NCI-H446 treated with DMSO at 0.1 percent for 48 hours (cell line): ENCODE measurements at places on chromosomes 6 and 20.
A peak's percentile ranks its signal among the peaks of the same experiment; 100 is the strongest.

DNA sequence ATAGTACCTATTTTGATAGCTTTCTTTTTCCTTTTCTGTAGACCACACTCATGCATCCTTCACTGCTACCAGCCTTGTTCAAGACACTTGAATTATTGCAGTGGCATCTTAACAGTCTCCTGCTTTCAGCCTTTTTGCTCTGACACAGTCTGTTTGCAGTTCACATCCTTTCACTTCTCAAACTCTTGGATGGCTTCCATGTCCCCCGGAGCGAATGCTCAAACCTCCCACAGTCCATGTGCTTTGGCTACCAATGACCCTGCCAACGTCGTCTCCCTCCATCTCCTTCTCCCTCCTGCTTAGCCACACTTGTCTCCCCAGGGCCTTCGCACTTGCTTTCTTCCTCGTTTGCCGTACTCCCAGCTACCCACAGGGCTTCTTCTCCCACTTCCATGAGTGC is 270.0 kb upstream of the ZFP64 start:
- DNase-seq: no peak

GRCh38 chr20:50654904-50655303 is 36.4 kb downstream of the RIPOR3 start:
- DNase-seq: no peak

DNA sequence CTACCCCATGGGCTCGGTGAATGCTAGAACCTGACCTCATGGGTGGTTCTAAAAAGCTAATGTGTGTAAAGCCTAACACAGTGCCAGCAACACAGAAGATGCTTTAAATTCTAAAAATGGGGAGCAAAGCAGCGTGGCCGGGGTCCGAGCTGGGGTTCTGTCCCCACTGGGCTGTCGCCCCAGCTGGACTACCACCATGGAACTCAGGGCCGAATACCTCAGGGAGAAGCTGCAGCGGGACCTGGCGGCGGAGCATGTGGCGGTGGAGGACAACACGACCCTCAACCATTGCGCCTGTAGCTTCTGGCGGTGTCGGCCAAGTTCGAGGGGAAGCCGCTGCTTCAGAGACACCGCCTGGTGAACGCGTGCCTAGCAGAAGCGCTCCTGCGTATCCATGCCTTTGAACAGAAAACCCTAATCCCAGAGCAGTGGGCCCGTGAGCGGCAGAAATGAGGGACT is 8.4 kb downstream of the SOX4 start:
- DNase-seq: no peak

DNA sequence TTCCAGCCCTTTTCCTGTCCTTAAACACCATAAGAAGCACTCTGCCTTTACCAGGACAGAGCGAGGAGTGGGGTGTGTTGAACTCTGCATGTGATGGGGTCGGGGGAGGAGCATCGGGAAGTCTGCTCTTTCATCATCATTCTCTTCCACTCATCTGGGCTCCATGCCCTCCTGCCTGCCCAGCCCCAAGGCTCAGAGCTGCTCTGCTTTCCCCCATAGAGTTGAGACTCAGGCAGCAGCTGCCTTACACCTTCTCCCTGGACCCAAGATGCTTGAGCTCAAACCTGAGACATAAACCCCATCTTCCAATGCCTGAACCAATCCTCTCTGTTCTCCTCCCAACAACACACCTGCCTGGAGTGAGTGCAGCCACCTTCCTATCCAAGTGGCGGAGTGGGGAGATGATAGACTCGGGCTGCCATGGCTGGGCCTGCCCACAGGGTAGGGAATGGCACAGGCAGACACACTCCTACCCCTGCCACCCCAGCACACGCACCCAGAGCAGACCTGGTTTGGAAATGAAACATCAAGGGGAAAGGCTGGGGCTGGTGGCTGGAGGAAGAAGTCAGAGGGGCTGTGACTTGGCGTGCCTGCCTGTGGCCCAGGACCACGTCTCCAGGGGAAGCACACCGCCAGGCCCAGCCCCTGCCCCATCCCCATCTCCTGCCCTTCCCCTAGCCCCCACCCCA is 28.4 kb downstream of the TFEB start:
- DNase-seq: peak; percentile 41

- DNase-seq: no peak
Observed at GRCh38 chr6:35367646-35368037, 25.3 kb downstream of the PPARD start.

DNA sequence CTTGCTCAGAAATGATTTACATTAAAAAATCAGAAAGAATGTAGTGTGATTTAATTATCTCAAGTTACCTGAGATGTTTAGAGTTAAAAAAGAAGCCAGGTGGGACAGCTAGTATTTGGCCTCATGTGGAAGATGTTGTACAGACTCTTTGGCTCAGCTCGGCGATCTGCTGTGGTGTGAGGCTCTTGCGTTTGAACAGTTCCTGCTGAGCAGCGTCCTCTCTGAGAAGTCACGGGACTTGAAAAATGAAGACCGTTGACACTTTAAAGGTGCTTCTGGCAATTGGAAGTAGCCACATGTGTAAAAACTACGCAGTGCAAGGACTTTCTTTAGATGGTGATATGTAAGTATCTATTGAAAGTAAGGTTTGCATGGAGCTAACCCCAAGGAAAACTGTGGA is 169.0 kb downstream of the BACH2 start:
- DNase-seq: no peak

DNA sequence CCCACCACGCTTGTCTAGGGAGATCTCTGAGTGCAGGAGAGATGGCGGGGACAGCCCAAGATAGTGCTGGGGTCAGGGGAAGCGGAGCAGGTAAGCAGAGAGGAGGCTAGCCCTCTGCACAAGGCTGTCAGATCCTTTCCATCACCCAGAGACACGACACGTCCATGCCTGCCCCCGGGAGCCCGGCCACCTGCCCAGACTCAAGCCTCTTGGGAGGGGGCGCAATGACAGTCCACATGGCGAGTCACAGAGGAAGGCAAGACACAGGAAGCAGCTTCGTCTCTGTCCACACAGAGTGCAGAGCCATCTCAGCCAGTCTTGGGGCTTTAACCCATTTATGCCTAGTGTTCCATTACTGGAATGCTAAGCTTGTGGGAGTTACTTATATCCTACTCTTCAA is 78.4 kb downstream of the PREX1 start:
- DNase-seq: no peak

DNA sequence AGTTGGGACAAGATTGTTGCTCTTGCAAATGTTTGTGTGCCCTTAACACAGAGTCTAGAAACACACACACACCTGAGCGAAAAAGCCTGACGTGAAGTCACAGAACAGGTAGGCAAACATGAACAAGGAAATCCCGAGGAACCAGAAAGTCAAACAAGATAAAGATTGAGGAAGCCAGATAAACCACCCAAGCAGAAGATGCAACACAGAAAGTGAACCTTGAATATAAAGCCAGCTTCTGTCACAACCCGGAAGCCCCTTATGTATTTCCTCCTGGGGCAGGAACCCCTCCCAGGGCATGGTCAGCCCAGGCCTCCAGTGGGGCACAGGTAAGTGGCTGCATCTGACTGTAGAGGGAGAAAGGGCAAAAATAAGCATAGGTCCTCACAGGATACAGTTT is 158.2 kb upstream of the SUPT3H start:
- no peak for DNase-seq

- DNase-seq: no peak
Observed at GRCh38 chr20:35434085-35435005, 3.7 kb downstream of the GDF5 start.

DNA sequence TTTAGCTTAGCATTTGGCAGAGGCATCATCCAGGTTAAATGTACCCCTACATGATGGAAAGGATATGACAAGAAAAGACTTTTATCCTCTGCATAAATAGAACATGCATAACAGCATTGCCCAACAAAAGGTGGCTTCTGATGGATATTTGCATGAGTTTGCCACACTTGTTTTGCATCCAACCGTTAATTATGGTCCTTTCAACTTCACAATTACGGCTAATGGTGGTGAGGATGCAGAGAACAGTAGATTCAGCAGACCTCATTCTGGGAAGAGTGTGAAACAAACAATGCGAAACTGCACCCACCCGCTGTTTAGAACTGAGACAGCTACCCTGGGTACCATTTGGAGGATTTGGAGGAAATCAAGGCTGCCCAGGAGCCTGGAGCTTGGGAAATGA is 690.9 kb upstream of the CHD6 start:
- DNase-seq: no peak

GRCh38 chr6:38492031-38492430 is 147.7 kb downstream of the BTBD9 start:
- DNase-seq: no peak

- no peak for DNase-seq
Observed at GRCh38 chr20:16368645-16369292, 204.5 kb downstream of the KIF16B start.

- peak; percentile 23 for DNase-seq
Observed at GRCh38 chr20:57678340-57678739, 31.5 kb downstream of the PMEPA1 start.

GRCh38 chr6:74177506-74177905 is 481.5 kb downstream of the CD109 start:
- no peak for DNase-seq

- DNase-seq: no peak
Observed at GRCh38 chr20:2162823-2163166, 61.2 kb downstream of the STK35 start.

DNA sequence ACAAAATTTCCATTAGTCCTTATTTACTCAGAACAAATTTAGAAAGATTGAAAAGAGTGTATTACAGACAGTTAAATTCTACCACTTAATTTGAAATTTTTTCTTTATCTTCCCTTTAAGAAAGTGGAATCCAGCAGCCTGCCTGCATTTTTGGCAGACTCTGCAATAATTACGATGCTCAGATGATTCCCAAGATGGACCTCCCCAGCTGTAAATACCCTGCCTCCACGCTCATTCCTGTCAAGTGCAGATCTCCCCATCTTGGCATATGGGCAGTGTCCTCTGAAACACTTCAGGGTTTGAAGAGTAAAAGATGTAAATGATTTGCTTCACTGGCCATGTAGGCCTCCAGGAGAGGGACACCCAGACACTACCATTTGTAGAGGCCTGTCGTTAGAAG is 471.2 kb downstream of the PRKN start:
- no peak for DNase-seq

DNA sequence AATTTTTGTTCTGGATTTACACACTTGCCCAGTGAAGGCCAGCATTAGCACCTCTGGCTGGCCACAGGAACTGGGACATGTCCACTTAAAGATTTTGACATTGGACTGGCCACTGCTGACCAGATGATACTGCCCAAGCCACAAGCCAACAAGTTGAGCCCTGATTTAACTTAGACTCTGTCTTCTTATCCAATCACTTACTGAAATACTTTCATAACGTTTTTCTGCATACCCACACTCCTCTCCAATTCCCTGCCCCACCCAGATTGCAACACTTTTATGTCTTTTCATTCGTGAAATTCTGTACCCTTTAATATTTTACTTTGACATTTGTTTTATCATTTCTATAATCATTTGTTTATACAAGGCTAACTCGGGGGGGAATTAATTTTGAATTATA is 170.3 kb upstream of the TAB2 start:
- DNase-seq: no peak

GRCh38 chr6:72580281-72580940 is 41.5 kb upstream of the KCNQ5 start:
- peak; percentile 72 for DNase-seq

DNA sequence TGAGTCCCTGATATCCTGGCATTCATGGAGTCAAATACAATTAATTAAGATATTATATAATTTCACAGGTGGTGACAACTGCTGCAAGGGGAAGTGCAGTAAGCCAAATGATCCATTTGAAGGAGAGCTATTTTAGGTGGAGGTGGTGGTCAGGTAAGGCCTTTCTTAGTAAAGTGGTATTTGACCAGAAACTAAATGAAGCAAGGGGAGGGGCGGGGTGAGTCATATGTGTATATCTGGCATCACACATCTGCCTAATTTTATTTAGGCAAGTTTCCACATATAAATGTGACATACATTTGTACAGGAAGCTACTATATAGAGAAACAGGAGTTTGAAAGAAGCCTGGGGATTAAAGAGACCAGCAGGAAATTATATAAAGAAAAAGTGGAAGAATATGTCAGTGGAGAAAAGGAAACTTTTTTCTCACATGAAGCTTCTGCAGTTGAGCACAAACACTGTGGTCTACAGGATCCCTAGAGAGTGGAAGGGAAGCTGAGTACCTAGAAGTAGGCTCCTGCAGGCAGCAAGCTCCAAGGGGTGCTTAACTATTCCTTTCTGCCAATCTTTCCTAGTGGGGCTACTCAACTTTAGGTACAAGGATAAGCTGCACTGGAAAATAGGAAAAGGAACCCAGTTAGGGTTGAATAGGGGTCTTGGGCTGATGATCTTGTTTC is 99.6 kb downstream of the OGFRL1 start:
- DNase-seq: no peak

DNA sequence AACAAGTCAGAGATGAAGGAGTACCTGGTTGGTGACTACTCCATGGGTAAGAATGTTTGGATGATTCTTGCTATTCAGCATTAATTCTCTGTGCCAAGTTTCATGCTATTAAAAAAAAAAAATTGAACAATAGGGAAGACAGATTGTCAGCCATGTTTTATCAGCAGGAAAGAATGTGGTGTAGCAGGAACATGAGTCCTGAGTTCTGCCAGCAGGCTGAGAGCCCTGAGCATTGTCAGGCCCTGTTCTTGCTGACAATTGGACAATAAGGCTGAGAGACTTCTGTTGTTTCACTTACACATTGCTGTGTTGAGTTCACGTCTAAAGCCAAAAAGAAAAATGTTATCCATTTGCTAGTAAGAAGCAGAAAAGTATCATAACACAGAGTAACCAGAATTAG is 70.4 kb upstream of the SMIM28 start:
- no peak for DNase-seq

DNA sequence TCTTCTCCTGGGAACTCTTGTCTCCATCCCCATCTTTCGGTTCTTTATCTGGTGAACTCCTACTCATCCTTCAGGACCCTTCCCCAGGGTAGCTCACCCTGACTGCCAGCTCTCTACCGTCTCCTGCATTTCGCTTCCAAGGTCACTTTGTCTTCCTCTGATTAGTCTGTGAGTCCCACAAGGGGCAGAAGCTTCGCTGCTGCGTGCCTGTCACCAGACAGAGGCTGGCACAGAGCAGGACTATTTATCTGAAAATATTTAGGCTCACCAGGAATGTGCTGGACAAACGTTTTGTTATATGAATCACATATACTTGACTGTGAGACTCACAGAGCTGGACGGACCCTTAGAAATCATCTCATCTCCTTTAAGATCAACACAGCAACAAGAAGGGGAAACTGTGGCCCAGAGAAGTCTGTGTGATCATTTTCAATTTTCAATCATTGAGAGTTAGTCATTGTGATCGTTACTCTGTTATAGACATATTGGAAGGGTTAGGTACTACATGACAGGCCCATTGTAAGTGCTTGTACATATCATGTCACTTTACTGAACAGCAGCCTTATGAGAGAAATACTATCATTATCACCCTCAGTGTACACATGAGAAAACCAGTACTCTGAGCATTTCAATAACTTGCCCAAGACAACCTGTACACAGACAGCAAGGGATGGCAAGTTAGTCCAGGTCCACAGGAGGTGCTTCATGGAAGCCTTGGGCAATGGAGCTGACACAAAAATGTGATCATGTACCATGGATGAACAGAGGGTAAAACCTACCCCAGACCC is 51.4 kb downstream of the JPH2 start:
- DNase-seq: no peak
